ENCODE measurements at places on chromosomes 5 and 9.

GRCh38 chr5:80825786-80826460 lies 134.2 kb upstream of the RASGRF2 start:
- DNase-seq, result no peak

GRCh38 chr9:128160603-128160987 lies 530 bp downstream of the BBLN start:
- DNase-seq, result no peak

DNA sequence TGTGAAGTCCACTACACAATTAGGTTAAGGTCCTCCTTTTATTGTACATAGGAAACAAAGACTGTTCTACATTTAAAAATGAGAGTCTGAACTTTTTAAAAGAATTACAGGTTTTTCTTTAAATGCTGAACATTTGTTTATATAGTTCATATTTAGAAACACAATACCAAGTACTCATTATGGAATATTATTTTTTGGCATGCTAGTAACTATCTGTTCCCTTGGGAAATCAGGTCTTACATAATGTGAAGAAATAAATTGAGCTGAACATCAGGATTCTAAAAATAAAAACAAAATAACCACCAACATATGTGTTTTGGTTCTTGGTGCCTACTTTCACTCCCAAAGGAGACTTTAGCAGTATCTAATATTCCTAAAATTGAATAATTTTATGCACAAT lies 230.5 kb upstream of the IZUMO3 start:
- DNase-seq, result no peak

DNA sequence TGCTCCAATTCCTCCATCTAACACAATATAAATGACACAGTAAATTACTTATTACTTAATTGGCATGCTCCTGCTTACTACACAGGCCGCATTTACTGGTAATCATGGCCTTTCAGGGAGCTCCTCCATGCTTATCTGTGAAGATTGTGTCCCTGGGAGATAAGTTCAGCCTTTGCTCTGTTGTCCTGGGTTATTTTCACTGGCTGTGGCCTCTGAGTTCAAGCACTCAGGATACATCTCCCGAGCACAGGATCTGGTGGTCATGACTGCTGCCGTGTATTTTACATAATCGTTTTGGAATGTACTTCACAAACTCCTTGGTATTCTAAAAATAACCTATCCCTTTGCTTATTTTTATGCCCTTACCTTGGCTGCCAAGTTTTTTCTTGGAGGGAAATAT lies 215.7 kb downstream of the ICE1 start:
- no peak for DNase-seq

- DNase-seq, result no peak
These were observed 281.9 kb upstream of the PUM3 start for GRCh38 chr9:3125602-3126405.

- DNase-seq, result no peak
These were observed 30.6 kb downstream of the NKD2 start for GRCh38 chr5:1039210-1039548.

DNA sequence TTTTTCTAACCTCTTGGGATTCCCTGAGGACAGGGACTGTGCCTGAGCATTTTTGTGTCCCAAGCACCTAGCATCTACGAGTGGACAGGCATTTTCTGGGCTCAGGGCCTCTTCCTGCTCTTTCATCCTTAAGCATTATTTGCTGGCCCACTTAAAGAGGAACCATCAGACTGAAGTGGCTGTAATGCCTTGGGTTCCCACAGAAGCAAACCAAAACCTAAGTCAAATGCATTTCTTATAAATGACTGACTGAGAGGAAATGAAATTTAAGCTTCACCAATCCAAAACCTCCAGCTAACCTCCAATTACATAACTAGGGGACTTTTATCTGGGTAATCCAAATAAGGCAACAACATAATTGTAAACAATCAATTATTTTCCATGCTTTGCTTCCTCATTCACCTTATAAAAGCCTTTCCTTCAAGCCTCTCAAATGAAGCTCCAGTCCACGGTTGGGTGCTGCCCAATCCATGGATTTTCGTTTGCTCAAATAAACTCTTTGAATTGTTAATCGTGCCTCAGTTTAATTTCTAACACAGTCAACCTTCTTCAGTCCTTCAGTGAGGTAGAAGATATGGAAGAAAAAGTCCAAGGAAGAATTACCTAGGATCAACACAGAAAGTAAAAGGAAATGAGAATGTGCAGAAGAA lies 25.3 kb upstream of the SLC31A2 start:
- DNase-seq, result no peak

DNA sequence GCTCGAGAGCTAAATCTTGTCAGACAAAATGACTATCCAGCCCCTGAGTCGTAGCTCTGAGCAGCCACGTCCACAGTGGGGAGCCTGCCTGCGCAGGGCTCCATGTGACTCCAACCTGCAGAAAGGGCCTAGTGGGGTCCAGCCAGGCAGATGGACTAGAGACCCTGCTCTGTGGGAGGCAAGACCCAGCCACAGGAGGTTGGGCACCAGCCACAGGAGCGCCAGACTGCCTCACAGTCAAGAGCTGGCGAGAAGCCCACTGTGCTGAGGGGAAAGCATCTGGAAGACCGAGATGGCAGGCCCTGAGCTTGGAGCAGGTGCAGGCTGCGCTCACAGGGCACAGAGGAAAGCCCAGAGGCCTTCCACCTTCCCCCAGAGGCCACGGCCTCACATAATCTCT lies 61.4 kb downstream of the C5orf15 start:
- DNase-seq, result peak; percentile 77

- DNase-seq, result no peak
These were observed 15.8 kb downstream of the ADAMTS13 start for GRCh38 chr9:133437753-133438531.

DNA sequence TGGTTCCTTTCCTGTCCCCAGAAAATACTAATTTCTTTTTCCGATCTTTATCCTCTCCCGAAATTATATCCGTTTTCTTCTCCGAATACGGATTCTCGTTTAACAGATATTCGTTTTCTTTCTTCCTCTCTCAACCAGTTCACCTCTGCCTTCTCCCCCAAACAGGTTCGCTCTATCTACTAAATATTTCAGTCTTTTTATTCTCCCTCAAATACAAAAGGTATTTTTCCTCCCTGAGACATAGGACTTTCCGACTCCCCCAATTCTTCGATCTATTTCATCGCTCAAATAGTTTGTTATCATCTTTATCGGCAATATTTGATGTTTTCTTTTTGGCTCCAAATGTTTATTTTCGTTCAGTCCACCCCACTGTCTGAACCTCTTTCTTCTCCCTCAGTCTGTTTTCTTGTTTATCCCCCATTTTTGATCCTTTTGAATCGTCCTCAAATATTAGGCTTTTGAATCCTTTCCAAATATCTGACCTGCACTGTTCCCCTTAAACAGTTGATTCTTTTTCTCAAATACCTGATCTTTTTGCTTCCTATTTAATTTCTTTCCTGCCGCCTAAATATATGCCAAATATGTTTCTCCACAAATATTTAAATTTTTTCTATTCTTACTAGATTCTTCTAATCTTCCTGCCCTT lies 4.4 kb downstream of the PITX1 start:
- no peak for DNase-seq

- no peak for DNase-seq
These were observed 58.2 kb downstream of the FGF18 start for GRCh38 chr5:171477666-171478065.

DNA sequence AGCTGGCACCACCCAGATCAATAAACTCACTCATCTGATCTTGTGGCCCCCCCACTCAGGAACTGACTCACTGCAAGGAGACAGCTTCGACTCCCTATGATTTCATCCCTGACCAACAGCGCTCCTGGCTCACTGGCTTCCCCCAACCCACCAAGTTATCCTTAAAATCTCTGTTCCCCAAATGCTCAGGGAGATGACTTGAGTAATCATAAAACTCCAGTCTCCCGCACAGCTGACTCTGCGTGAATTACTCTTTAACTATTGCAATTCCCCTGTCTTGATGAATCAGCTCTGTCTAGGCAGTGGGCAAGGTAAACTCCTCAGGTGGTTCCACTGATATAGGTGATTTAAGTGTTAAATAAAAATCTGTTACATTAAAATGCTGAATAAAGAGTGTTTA lies 1.9 kb upstream of the TRIM32 start:
- DNase-seq, result no peak

DNA sequence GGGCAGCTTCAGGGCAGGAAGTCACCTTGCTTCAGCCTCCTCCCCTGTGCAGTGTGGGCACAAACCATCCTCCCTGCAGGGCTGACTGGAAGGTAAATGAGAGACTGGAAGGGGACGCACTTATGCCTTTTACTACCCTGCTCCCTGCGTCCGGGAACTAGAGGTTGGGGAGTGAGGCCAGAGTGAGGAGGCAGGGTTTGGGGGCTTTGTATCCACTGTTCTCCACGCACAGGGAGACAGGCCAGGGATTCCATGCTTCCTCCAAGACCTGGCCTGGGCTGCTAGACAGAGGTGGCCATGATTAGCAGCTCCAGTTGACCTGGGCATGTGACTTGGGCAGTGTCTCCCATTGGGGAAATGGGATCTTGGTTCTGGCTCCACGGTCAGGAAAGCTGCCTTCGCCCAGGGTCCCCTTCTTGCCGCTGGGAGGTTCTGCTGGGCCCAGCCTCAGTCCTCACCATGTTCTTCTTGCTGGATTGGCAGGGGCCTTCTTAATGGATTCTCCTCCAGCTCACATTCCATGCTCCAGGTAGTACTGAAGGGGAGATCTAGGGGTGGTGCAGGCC lies 37.0 kb upstream of the PSD2 start:
- DNase-seq, result no peak

- peak; percentile 36 for DNase-seq
These were observed 344.3 kb upstream of the CLINT1 start for GRCh38 chr5:158203261-158203660.

GRCh38 chr9:124658165-124659017 lies 112.7 kb downstream of the NR6A1 start:
- DNase-seq, result peak; percentile 86

DNA sequence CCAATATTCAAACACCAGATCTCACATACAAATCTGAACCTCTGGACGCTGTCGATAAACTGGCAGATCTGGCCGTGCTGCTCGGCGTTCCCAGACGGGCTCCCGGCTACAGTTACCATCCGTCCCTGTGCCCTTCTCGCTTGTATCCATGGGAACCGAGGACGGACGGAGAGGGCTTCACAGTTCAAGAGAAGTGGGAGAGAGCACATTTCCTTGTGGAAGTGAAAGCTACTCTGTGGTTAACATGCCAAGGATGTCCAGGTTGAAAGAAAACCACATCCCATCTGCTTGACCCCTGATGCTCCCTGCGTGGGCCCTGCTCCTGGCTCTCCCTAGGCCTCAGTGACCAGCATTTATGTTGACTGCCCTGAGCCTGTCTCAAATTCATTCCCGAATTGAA lies 6.3 kb upstream of the DBN1 start:
- no peak for DNase-seq

GRCh38 chr5:154916874-154917273 lies 21.1 kb downstream of the GEMIN5 start:
- no peak for DNase-seq

GRCh38 chr5:173187054-173187743 lies 42.9 kb downstream of the BNIP1 start:
- no peak for DNase-seq

Data from NCI-H1092 (cell line).